ENCODE measurements at places on chromosomes 1 and 21.

- DNase-seq = peak; percentile 84
Measured at GRCh38 chr1:15406614-15407559, 2.8 kb upstream of the EFHD2 start.

GRCh38 chr1:75342786-75343185, 208.6 kb downstream of the LHX8 start:
- DNase-seq = no peak

DNA sequence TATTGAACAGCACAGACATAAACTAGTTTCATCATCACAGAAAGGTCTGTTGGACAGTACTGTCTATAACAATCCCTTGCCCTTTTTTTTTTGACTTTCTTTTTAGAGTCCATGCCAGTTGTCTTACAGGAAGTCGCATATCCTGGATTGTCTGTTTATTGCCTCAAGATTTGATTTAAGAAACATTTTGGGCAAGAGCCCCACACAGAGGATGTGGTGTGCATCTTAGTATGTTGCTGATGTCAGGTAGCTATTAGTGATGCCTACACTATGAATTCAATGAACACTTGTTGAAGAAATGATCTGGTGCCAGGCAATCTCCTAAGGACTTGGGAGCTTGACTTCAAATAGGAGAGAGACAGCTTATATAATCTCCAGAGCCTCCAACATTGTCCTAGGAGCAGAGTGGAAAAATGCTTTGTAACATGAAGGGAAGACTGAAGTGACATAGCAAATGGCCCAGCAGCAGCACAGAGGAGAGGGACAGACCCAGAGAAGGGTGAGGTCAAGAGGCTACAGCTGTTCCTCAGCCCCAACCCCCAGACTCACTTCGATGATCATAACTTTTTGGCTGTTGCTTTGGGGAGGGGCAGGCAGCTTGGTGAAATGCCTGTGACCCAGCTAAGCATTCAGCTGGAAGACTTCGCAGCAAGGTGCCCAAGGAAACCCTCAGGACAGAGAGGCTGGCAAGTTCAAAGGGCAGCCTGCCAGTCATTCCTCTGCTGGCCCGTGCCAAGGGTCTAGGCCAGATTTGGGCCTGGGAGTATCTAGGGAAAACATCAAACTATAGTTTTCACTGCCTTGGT, 7.5 kb upstream of the RAB29 start:
- DNase-seq = no peak

DNA sequence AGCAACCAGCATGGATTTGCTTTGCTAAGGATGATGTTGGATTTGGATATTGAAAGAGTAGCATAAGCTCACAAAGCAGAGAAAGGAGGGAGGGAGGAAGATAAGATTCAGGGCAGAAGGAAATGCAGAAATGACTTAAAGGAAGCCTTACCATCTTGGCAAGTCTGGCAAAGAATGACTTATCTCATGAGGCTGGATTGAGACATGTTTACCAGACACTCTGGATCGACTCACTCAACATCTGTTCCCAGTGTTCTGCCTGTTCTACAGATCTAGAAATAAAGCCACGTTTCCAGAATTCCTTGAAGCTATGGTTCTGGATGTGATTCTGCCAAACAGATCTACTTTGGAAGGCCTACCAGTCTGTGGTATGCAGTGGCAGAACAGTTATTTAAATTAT, 38.8 kb upstream of the CTBS start:
- DNase-seq = peak; percentile 45

DNA sequence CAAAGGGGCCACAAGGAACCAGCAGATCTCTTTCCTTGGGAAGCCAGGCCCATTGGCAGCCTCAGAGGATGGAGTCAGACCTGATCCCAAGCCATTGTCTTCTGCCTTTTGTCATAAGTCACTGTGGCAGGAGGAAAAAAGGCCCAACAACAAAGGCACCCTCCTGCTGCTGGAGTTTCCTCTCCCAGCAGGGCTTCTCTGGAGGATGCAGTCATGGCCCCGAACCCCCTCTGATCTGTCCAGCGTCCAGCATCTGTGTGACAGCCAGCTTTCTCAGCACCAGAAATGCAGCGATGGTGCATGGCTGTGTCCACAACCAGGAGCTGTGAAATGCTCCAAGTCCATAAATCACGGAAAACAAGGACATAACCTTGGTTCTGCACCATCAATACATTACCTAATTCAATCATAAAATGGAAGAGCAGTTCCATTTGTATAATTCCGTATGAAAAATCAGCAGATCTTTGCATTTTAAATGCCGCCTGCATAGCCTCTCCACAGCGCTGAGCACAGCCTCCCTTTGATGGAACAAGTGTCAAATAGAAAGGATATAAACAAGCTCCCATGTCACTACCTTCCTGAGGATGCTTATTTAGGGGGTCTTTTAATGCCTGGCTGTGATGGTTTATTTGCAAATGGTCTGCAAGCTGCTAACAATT, 30.6 kb downstream of the AJAP1 start:
- DNase-seq = no peak

DNA sequence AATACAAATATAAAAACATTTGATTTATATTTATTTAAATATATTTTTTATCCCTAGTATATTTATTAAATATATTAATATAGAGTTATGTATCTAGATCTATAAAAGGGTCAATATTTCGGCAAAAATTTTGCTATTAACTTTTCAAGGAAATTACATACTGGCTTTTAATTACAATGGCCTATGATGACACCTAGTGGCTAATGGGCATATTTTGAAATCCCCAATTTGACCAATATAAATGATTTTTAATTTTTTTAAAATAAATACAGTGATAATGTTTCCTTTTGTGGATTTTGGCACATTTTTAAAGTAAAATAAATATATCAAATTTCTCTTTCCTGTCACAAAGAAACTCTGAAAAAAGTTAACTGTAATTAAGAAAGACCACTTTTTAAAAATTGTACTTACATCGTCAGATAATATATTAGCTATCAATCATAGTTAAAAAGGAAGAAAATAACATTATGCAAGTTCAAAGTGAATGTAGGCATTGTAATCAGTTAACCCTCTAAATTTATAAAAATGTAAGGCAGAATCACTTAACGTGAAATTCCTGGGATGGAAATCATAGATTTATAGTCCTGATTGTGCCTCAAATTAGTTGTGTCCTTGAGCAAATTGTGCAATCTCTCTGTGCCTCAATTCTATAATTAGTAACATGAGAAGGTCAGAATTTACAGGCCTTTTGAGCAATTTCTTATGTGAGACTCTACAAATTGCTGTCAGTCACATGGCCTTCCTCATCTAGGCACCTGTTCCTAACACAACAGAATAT, 25.6 kb upstream of the RGS13 start:
- peak; percentile 62 for DNase-seq

- no peak for DNase-seq
Measured at GRCh38 chr1:29756901-29757725, 520.8 kb downstream of the PTPRU start.

DNA sequence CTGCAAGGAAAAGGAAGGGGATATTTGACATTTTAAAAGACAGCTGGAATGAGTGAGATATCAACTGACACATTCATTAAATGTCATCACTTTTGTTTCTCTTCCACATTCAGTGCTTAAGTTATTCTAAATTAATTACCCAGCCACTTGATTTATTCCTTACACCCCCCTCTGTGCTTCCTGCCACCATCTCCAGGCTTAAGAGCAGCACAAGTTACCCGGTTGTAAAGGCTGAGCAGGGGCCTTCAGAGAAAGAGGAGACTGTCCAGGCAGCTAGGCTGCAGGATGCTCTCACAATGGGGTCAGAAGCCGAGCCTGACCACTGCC, 71.4 kb downstream of the SYT6 start:
- DNase-seq = no peak
